Inflammatory macrophage (primary cell): ENCODE measurements at places on chromosomes 2 and 18.

DNA sequence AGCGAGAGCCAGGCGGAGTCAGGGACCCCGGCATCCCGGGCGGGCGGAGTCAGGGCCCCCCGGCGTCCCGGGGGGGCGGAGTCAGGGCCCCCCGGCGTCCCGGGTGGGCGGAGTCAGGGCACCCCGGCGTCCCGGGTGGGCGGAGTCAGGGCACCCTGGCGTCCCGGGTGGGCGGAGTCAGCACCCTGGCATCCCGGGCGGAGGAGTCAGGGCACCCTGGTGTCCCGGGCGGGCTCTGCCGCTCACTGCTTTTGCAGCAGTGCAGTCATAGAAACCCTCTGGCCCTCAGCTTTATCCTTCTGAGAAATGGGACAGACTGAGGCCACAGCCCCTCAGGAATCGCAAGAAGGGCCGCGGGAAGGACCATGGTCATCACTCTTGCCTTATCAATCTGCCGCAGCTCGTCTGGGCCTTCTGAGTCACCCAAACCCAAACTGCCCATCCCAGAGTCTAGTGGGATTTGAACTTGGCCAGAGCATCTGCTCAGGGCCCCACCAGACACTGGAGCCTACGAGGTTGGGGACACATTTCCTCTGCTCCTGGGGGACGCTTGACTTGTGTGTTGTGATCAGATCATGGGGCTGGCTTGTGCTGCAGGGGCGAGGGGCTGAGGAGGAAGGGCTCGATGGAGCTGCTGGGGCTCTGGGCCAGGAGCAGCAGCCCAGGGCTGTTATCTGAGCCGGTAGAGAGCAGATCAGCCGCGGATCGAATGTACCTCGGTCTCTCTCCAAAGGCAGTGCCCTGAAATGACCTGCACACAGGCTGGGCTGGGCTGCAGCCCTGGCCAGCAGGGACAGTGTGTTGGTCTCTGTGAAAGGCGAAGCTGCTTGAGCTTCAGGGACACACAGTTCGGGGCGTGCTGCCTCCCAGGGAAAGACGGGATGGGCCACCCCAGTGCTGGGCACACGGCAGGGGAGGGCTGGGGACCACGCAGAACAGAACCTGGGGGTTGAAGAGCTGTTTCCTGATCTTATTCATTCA, 290.1 kb upstream of the HDAC4 start:
- DNase-seq = no peak

DNA sequence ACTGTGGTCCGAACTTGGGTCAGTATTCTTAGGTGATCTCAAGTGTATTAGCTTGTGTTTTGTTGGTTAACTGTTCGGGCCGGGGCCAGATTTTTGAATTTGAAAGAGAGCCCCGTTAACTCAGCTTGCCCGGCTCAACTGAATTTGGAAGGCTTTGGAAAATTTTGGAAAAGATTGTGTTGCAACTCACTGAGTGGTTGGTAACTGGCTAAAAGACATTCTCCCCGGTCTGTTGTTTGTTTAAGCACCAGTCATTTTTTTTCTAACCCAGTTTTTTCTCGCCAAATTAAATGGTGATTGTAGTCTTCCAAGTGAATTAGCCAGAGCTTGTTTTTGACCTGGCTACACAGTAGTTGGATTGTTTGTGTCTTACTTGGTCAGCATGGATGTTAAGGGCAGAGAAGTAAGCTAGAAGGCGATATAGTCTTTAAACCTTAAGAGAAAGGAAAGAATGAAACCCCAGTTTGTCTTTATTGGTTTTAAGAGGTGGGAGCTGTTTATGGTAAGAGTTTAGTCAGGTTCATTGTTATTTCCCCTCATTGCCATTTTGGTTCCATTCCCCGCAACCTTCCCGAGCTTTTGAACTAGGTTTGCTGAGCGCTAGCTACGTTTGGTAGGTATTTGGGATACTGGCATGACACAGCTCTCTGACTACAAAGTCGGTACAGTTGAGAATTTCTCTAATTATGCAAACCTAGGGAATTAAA, 2.4 kb downstream of the MAP4K4 start:
- DNase-seq = no peak

- DNase-seq = no peak
Measured at GRCh38 chr2:9983401-9984216, 32.1 kb downstream of the GRHL1 start.

GRCh38 chr2:126586317-126586716, 69.6 kb upstream of the GYPC start:
- no peak for DNase-seq

DNA sequence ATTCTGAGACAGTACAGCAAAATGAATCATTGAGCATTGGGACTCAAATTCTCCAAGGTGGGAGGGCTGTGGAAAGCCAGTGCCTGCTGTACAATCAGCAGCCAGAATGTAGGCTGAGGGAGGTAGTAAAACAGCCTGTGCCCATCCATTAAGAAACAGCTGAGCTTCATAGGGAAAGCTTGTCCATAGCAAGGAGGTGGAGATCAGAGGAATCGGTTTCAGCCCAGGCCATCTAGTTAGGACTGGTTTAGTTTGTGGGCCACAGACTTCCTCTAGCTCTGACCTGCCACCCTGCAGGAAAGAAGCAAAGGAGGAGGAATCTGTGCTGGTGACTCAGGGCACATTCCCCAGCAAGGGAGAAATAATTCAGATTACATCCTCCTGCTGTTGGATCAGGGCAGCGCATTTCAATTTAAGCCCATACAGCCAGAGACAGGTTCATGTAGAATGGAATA, 333.4 kb downstream of the SETBP1 start:
- DNase-seq = no peak

DNA sequence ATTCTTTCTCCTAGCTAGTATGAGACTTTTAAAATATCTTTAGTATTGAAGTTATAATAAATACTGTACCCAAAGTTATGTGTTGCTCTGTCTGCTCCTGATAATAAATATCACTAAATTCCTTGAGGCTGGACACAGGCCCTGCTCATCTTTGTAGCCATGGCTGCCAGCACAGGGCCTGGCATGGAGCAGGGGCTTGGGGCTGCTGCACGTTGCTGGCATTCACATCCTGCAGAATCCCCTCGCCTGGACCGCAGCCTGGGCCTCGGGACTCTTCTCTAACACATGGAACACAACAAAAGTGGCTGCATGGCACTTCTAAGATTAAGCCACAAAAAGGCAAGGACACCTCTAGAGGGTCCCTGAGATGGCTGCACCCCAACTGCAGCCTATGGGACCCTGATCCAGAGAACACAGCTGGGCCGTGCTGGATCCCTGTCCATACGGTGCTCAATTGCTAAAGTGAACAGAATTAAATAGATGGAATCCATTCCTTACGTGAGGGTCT, 477.5 kb upstream of the MYT1L start:
- no peak for DNase-seq

DNA sequence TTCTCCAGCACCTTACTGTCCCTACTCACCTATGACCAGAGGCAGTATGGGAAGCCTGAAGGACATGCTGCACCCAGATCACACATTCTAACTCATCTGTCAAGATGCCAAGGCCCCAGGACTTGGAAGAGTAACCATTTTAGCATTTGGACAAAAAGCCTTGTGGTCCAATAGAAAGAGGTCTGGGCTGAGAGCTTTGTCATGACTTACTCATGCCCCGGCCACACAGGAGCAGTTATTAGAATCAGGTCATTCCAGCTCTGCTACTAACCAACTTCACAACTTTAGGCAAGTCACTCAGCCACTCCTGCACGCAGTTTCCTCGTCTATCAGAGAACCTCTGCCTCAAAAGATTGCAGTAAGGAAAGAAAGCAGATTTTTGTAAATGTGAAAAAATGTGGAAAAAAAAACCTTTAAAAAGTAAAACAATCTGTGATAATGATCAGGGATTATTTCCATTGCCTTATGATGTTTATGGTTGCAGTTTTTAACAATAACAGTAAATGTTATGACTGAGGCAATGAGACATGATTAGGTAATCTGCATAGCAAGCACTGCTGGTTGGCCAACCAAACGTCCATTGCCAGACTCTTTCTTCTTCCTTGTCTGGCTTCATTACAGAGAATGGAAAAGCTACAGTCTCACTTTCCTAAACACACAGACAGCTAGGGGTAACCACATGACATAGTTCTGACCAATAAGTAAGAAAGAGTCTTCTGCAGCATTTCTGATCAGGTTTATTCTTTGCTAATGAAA, 255.4 kb upstream of the CHAC2 start:
- no peak for DNase-seq

- no peak for DNase-seq
Measured at GRCh38 chr2:18426174-18426573, 134.3 kb downstream of the RDH14 start.

DNA sequence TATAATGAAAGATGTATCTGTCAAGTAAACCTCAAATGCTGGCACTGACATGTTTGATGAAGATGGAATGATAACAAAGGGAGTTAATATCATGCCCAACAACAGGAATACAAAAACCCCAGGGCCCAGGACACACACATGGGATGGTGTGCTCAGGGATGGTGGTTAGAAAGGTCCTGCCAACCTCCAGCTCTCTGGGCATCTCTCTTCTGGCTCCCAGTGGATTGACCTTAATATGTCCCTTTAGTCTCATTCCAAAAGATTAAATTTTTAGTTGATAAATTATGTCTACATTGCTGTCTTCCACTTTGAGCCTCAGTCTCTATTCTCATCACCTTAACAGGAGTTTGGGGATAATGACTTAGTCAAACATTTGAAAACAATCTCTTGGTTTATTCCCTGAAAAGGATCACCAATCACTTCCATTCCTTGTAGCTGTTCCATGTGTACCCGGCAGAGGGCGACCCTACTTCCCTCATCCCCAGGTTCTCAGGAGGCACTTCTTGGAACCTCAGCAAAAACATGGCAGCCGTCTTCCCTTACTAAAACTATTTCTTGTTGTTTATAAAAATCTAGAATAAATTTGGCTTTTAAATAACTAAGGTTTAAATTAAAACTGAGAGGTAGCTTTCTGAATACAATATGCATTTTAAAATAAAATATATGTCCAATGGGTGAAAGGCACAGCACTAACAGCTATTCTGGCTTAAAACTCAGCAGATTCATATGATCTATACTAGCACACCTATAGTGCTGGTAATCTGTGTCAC, 29.6 kb downstream of the MCEE start:
- DNase-seq = peak; percentile 61
